Fibroblast of mammary gland (primary cell): ENCODE measurements at places on chromosomes 12 and 14.

GRCh38 chr14:55239320-55239719, 31.9 kb upstream of the FBXO34 start:
- no peak for DNase-seq

DNA sequence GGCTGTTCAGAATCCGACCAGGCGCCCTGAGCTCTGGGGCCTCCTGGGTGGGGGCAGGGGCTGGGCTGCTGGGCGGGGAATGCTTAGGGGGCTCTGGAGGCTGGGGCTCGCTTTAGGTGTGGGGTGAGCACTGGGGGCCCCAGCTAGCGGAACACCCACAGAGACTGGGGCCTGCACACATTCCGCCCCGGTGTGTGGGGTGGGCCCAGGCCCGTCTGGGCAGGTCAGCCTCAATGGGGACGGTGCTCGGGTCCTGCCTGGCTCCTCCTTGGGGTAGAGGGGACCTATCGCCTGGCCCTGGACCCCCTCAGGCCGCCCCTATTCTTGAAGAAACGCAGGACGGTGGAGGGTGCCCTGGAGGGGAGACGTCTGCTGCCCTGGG, 364.8 kb downstream of the TMEM121 start:
- DNase-seq: no peak

GRCh38 chr12:70252832-70253231, 9.6 kb downstream of the CNOT2 start:
- DNase-seq: no peak

- DNase-seq: no peak
Measured at GRCh38 chr12:121892673-121893561, 4.3 kb downstream of the PSMD9 start.

DNA sequence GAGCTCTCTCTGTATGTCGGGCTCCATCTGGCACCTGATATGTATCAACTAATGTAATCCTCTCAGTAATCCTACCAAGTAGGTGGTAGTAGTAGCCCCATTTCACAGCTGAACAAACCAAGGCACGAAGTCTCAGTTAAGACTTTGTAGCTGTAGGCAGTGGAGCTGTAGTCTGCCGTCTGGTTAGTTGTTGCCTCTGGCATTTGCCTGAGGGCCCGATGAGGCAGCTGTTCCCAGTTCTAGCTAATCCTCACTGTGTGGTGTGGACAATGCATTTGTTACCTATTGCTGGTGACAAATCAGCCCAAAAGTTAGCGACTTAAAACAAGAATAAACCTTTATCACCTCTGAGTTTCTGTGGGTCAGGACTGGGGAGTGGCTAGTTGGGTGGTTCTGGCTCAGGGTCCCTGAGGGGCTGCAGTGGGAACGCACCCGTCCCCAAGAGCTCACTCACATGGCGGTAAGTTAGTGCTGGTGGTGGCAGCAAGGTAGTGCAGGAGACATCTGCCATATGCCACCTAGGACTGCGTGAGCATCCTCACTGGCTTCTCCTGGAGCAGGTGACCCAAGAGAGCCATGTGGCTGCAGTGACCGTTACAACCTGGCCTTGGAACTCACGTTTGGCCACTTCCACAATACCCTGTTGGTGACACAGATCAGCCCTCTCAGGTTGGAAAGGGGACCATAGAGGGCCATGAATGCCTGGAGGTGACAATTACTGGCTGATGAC, 5.6 kb downstream of the AACS start:
- DNase-seq: no peak

DNA sequence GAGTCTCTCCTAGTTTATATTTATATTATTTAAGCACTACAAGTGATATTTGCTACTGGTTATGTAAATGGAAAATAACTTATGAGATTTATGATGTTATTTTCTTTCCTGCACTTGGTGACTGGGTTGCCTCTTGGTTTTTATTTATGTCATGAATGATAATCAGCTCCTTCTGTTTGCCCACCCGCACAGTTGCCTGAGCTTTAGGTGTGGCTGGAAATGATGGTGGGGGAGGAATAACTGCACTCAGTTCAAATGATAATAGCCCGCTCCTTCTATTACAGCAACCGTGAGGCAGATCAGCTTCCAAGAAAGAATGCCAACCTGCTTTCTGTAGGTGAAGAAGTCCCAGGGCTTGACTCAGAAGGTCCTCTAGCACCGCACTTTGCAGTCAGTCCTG, 190.2 kb upstream of the CAND1 start:
- no peak for DNase-seq

DNA sequence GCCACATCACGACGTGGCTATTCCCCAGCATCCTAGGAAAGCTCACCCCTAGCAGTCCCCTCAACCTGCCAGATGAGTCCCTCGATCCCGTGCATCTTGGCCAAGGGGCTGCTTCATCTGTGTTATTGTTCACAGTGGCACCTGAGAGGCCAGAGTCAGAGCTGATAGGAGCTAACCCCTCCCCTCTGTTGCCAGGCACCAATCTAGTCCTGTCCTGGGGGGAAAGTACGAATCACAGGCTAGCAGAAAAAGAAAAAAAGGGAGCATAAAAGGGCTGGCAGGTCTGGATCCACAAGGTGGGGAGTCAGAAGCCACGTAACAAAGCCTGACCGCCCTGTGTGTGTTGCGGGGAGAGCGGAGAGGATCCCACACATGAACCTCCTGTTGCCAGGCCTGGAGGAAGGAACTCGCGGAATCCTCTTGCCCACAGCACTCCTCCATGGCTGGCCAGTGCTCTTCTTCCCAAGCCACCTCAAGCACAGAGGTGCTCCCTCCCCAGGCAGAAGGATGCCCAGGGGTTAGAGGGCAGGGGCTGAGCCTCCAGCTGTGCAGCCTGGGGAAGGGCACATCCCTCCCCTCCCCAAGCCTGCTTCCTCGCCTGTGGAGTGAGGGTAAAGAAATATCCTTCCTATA, 91.8 kb downstream of the ITPK1 start:
- no peak for DNase-seq

GRCh38 chr12:26954027-26954426, 15.8 kb downstream of the FGFR1OP2 start:
- no peak for DNase-seq

- DNase-seq: no peak
Measured at GRCh38 chr12:82595941-82596340, 90.8 kb upstream of the TMTC2 start.

- no peak for DNase-seq
Measured at GRCh38 chr12:59963546-59963945, 367.7 kb downstream of the SLC16A7 start.

DNA sequence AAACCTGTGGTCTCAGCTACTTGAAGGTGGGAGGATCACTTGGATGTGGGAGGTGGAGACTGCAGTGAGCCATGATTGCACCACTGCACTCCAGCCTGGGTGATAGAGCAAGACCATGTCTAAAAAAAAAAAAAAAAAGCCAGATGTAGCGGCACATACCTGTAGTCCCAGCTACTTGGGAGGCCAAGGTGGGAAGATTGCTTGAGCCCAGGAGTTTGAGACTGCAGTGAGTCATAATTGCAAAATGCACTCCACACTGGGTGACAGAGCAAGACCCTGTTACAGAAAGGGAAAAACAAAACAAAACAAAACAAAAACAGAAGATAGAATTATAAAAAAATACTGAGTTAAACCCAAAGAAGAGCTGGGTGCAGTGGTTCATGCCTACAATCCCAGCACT, 29.1 kb upstream of the APOF start:
- DNase-seq: no peak

- DNase-seq: no peak
Measured at GRCh38 chr12:57708296-57708695, 14.4 kb downstream of the OS9 start.

GRCh38 chr14:27725482-27725881, 1041.1 kb upstream of the FOXG1 start:
- DNase-seq: no peak

DNA sequence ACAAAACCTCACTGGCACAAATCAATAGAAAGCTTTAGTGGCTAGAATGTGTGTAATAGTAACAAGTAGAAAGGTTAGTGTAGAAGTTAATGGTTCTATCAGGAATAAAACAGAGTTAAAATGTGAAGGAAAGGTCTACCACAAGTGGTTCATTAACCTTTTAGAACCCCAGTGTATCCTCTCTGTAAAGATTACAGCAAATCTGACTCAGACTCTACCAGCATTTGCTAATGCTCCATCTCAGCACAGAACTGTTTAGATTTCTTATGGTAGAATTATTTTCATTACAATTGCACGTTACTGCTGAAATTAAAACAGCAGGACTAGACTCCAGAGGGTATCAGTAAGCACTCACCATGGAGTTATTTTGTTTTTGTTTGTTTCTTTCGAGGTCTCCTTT, 609.0 kb upstream of the LMO3 start:
- no peak for DNase-seq

DNA sequence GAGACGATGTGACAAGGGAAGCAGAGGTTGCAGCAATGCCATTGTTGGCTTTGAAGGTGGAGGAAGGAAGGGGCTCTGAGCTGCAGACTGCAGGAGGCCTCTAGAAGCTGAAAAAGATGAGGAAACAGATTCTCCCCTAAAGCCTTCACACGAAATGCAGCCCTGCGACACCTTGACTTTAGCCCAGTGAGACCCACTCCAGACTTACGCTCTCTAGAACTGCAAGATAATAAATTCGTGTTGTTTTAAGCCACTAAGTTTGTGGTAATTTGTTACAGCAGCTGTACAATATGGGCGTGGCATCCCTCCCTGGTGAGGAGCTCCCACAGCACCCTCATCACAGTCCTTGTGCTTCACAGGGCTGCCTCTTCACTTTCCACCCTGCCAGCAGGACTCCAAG, 53.2 kb downstream of the GOLGA5 start:
- DNase-seq: no peak

GRCh38 chr12:68393417-68393816, 61.3 kb upstream of the MDM1 start:
- no peak for DNase-seq

DNA sequence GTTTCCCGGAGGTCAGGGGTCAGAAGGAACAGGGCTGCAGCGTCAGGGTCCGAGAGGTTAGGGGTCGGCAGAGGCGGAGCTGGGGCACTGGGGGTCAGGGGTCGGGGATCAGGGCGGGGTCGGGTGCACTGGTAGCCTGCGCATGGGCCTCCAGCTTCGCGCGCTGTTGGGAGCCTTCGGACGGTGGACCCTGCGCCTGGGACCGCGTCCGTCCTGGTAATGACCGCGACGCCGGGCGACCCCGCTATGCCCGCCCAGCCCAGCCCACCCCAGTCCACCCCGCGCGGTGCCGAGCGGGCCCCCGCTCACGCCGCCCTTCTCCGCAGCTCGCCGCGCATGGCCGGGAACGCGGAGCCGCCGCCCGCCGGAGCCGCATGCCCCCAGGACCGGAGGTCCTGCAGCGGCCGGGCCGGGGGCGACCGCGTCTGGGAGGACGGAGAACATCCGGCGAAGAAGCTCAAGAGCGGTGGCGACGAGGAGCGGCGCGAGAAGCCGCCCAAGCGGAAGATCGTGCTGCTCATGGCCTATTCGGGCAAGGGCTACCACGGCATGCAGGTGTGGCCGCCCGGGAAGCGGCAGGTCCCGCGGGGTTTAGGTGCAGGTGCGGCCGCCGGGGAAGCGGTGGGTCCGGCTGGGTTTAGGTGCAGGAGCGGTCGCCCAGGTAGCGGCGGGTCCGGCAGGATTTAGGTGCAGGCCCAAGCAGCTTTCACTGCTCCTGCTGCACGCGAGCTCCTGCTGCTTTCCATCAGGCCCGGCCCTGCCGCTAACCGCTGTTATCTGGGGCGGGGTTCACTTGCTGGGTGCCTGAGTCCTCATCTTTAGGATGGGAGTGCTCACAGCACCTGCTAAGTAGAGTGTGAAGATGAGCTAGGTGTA, 743 bp downstream of the PUS1 start:
- DNase-seq: no peak

GRCh38 chr14:22776215-22776614, 9.7 kb downstream of the OXA1L start:
- no peak for DNase-seq

- no peak for DNase-seq
Measured at GRCh38 chr12:121404734-121405133, 4.8 kb downstream of the RNF34 start.

- peak; percentile 39 for DNase-seq
Measured at GRCh38 chr12:110937104-110937641, 16.8 kb upstream of the MYL2 start.

GRCh38 chr14:36132826-36133225, 43.7 kb downstream of the PTCSC3 start:
- no peak for DNase-seq
